ENCODE measurements at places on chromosomes 5 and 9.

DNA sequence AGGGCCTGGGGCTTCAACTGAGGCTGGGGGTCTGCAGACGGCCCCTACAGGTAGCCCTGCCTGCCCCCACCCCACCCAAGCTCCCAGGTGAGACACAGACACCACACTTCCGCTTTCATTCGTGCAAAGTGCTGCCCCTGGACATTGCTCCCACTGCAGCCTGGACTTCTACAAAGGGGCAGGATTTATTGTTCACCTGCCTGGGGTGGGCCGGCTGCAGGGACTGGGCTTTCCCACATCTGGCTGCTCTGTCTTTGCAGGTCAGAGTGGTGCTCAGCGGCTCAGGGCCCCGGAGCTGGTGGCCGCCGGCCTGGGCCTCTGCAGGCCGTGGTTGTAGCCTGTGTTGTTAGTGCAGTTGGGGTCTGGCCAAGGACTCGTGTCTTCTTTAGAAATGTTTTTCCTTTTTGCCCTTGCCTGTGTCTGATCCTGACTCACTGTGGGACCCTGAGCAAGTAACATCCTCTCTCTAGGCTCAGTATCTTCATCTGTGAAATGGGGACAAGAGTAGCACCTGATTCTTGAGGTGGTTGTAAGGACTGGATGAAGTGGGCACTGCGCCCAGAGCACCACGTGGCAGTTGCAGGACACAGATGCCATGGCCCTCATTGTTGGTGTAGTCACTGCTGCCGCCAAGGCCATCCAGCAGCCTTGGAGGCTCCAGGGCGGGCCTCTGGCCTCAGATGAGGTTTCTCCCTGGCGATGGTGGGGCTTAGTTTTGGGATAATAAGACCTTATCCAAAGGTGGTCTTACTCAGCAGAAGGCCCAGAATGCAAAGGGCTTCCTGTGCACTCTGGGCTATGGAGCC, 143.9 kb downstream of the CACNA1B start:
- no peak for DNase-seq

- DNase-seq = no peak
Measured at GRCh38 chr9:4333231-4333740, 33.4 kb upstream of the GLIS3 start.

- DNase-seq = no peak
Measured at GRCh38 chr5:71705421-71705820, 13.7 kb upstream of the CARTPT start.

DNA sequence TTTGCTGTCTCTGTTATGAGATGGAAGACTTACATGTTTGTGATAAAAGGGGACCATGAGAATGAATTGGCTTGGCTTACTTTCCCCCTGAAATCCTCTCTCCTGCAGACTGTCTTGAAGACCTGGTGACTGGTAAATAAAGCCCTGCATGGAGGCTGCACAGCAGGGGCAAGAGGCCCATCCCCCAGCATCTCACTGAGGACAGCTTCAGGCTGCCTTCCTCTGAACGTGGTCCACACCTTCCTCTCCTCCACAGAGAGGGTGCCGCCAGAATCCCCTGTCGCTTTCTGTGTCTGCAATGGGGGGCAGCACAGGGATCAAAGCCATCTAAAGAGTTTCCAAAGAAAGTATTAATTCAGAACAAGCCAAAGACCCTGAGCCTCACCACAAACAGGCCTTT, 94.6 kb downstream of the SYK start:
- DNase-seq = no peak

All from hypothalamus (tissue), 51 donors.